ENCODE measurements at places on chromosomes 6 and 20.

- DNase-seq: no peak
Measured at GRCh38 chr20:54172532-54172855, 1.3 kb downstream of the CYP24A1 start.

DNA sequence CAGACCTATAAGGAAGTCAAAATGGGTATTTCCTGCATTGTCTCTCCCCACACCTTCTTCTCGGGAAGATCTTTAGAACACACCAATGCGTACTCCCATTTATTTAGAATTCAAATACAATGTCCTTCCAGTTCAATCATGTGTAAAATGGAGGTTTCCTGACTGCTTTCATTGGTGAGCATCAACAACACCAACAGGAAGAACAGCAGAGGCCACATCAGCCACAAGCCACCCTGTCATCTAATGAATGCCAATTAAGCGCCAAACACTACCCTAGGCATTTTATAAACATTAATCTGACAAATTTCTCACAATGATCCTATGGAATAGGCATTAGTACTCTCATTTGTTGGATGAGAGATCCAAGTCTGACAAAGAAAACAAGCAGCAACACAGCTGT is 68.4 kb upstream of the SMLR1 start:
- no peak for DNase-seq

GRCh38 chr6:124078169-124078568 is 274.5 kb downstream of the NKAIN2 start:
- no peak for DNase-seq

DNA sequence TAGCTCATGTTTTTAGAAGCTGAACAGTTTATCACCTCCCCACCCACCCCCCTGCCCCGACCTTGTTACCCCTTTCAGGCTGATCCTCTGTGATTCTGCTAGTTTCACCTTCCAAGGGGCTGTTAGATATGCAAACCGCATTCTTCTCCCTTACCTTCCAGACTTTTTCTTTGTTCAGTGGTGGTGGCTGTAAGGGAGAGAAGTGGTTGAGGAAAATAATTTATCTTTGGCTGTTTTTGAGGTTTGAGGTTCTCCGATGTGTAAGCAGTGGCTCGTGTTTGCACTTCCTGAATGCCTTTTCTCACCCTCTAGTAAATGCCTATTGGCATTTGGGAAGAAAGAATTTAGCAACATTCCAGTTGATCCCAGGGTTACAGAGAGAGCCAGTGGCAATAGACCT is 69.4 kb upstream of the KCNG1 start:
- no peak for DNase-seq

DNA sequence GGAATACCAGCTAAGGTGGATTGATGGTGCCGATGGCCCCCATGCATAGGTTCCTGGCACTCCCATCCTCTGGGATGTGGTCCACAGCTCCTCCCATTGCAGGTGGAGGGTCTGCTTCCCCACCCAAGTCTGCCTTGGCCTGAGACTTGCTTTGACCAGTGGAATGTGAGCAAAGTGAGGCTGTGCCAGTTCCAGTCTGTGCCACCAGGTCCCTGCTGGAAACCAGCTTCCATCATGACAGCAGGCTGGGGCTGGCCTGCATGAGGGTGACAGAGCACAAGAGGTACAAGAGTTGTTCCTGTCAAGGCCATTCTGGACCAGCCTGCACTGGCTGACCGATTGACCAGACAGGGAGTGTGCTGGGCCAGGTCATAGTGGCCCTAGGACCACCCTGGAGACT is 27.0 kb upstream of the CCR6 start:
- DNase-seq: no peak

DNA sequence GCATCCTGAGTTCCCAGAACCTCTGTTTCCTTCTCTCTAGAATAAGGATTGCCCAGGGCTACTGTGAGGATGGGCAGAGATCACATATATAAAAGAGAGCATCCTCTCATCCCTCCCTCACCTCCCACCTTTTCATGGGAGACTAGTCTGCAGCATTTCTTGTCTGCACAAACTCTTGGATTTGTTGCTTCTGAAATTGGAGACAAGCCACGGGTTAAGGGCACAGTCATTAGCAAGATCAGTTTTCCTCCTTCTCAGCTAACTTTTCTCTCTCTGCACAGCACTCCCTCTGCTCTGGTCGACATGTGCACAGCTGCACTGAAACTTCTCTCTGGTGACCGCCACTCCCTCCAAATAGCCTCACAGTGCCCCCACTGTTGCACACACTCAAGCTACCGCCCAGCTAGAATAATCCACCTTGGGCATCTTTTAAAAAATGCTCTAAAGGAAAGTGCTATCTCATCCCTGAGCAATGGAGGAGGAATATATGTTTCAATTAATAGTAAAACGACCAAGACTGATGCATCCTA is 50.9 kb upstream of the DUSP22 start:
- DNase-seq: no peak

DNA sequence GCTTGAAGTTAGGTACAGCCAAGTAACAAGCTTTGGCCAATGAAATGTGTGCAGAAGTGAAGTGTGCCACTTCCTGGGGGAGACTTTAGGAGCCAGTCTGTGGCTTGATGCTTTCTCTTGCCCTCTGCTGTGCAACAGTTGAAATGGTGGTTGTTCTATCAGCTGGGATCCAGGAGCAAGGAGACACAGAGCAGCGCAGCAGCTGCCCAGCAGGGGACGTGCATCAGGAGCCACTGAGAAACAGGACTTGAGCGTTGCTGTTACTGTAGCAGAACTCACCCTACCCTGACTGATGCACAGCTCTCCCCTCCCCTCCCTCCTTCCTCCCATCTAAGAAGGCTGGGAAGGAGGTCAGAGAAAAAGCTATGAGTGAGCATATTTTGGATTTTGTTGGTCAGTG is 18.9 kb upstream of the CCN5 start:
- no peak for DNase-seq

GRCh38 chr20:63903796-63904561 is 9.1 kb downstream of the DNAJC5 start:
- DNase-seq: no peak

DNA sequence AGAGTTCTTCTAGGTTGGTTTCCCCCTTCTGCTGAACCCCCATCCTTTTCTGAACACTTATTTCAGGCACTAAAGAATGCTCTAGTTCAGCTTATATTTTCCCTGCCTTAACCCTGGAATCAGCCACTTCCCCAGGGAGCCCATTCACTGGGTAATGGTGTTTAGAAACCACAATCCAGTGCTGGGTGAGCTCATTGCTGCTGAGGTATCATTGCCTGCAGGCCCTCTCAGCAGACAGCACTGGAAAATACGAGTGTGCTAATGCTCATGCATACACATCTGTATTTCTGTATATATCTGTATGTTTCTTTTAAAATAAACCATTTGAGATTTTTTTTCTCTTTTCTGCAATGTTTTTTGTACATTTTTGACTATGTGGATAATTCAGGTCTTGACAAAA is 27.0 kb downstream of the OSBPL2 start:
- DNase-seq: no peak

GRCh38 chr20:3221398-3222226 is 12.3 kb downstream of the ITPA start:
- DNase-seq: no peak

DNA sequence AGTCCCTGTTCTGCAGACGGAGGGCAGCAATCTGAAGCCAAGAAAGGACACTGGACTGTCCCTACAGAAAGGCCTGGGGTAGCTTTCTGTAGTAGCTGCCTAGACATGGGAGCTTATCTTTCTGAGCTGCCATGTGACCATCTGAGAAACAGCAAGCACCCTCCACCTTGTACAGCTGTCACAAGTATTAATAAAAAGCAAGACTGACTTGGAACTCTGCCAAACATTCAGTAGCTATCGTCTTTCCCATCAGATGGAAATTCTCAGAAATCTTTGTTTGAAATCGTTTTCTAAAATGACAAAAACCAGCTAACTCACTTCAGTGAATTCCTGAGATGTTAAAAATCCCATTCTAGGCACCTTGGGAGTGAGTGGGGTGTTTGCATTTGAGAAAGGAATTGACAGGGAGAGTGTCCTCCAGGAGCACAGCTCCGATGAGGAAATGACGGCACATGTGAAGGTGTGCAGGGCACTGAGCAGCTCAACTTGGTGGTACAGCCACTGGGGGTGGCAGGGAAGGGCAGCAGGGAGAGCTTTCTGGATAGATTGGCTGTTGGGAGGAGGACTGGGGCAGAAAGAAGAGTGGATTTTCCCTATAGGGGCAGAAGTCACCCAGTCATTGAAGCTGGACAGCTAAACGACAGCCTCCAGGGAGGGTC is 24.5 kb downstream of the ACSS1 start:
- no peak for DNase-seq

- no peak for DNase-seq
Measured at GRCh38 chr20:1189827-1190226, 5.0 kb upstream of the TMEM74B start.

- no peak for DNase-seq
Measured at GRCh38 chr6:130115036-130115435, 96.7 kb downstream of the L3MBTL3 start.

- DNase-seq: peak; percentile 50
Measured at GRCh38 chr6:18302561-18303439, 38.5 kb upstream of the DEK start.

DNA sequence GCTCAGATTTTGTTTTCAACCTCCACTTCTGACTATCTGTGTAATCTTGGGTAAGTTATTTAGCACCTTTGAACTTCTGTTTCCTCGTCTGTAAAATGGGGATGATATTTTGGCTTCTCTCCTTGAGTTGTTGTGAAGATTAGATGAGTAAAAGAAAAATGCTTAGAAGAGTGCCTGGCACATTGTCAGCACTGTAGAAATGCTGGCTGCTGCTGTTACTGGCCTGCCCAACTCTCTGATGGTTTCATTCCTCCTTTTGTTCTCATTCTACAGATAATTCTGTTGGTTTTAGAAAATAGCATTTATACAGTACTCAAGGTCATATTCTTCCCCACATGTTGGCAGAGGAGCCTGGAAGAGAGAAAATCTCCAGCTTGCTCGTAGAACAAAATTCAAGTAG is 547.2 kb upstream of the JAG1 start:
- DNase-seq: no peak

- no peak for DNase-seq
Measured at GRCh38 chr6:37149745-37150144, 20.2 kb upstream of the PIM1 start.

- DNase-seq: no peak
Measured at GRCh38 chr6:111952821-111953540, 79.7 kb upstream of the FYN start.

DNA sequence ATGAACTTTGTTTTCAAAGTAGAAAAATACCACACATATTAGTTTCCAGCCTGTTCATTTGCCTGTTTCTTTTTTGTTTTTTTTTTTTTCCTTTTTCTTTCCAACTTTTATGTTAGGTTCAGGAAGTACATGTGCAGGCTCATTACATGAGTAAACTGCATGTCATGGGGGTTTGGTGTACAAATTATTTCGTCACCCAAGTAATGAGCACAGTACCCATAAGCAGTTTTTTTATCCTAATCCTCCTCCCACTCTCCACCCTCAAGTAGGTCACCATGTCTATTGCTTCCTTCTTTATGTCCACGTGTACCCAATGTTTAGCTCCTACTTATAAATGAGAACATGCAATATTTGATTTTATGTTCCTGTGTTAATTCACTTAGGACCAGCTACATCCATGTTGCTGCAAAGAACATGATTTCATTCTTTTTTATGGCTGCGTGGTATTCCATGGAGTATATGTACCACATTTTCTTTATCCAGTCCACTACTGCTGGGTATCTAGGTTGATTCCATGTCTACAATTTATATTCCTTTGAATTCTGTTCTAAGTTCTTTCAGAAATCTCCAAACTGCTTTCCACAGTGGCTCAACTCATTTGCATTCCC is 31.8 kb downstream of the SNX14 start:
- no peak for DNase-seq

DNA sequence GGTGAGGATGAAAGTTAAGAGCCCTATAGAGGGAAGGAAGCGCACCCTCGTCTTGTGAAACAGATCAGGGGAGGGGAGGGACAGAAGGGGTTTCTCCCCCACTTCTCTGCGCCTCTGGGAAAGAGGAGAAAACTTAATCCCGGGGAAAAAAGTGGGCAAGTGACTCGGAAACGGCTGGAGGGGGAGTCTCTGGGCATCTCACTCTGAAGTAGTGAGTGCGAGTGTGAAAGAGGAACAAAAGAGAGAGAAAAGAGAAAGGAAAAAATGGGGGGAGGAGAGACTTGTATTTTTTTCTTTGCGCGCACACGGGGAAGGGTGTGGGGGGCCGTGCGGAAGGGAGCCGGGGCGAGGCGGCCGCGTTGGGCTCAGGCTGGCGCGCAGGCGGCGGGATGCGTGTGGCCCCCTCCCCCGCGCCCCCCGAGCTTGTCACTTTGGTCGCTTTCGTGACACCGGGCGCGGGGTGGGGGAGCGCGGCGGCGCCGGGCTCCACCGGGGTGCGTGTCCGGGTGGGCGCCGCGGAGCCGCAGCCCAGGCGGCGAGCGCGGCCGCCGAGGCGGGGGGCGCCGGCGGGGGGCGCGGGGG is 454 bp downstream of the L3MBTL3 start:
- DNase-seq: no peak

Measured in H9 (cell line).